Stimulated activated CD4-positive, alpha-beta T cell treated with anti-CD3 and anti-CD28 coated beads, TNF-alpha, amount 100 ng/mL, for 1 hour (primary cell): ENCODE measurements at places on chromosomes 6 and 20.

DNA sequence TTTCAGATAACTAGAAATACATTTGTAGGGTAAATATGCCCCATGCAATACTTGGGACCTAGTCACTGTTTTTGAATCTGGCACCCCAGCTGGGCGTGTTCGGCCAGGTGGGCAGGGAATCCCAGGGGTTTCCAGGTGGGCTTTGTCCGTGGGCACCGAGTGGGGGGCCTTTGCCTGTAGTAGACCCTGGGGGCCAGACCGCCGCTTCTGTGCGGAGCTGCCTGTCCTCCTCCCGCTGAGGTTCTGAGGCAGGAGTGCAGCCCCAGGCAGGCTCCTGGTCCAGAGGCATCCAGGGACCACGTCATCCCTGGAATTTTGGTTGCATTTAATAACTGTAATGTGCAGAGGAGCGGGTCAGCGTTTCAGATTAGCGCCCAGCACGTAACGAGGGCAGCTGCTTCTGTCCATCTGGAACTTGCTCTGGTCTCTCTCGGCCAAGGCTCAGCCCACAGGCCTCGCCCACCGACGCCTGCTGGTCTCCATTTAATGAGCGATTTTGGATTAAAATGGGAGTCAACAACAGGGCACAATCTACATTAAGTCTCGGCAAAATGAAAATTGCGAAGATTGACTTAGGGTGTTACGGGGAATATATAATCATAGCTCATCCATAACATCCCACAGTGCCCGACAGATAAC, 12.8 kb downstream of the BHLHE23 start:
- DNase-seq, result no peak

- DNase-seq, result no peak
Observed at GRCh38 chr6:42344756-42345155, 107.0 kb downstream of the TRERF1 start.

DNA sequence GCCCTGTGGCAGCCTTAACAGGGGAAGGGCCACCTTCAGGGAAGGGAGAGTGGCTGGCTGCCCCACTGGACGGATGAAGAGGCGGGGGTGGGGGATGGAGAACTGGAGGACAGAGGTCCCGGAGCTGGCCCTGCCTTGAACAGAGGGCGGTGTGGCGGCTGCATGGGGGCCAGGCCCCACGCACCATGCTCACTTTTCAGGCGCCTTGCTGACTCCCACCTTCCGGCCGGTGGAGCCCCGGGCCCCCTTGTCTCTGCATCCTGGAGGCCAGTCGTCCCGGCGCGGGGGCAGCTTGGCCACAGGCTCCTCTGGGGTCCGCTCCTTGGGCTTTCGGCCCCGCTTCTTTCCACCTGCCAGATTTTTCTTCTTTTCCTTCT, 3.5 kb upstream of the UCKL1 start:
- no peak for DNase-seq

- no peak for DNase-seq
Observed at GRCh38 chr20:52190437-52191131, 995 bp downstream of the ZFP64 start.

GRCh38 chr6:170147832-170148708, 142.8 kb downstream of the DLL1 start:
- DNase-seq, result no peak

DNA sequence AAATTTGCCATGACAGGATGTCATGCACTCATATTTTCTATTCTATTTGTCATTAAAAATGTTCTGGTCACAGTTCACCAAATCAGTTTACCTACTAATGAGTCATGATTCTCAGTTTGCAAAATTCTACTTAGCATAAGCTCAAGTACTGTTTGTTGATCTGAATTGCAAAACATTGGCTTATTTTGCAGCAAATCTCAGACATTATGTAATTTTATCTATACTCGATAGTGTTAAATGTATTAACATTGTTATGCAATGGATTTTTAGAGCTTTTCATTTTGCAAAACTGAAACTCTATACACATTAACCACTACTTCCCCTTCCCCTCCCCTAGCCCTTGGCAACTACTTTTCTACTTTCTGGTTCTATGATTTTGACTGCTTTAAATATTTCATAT, 213.8 kb upstream of the ZFP64 start:
- no peak for DNase-seq

GRCh38 chr6:72913797-72914196, 291.9 kb downstream of the KCNQ5 start:
- no peak for DNase-seq

GRCh38 chr20:14523090-14523489, 185.7 kb upstream of the FLRT3 start:
- DNase-seq, result no peak

GRCh38 chr6:22801831-22802230, 232.5 kb downstream of the HDGFL1 start:
- no peak for DNase-seq

GRCh38 chr6:167450626-167451025, 125.7 kb downstream of the TTLL2 start:
- DNase-seq, result no peak

GRCh38 chr6:112409311-112409710, 62.2 kb downstream of the RFPL4B start:
- no peak for DNase-seq

- no peak for DNase-seq
Observed at GRCh38 chr6:124961777-124962638, at the start of gene RNF217. TSS of gene RNF217 (plus strand) at chr6:124962437. CDS start at chr6:124962545, 108 bp downstream.

DNA sequence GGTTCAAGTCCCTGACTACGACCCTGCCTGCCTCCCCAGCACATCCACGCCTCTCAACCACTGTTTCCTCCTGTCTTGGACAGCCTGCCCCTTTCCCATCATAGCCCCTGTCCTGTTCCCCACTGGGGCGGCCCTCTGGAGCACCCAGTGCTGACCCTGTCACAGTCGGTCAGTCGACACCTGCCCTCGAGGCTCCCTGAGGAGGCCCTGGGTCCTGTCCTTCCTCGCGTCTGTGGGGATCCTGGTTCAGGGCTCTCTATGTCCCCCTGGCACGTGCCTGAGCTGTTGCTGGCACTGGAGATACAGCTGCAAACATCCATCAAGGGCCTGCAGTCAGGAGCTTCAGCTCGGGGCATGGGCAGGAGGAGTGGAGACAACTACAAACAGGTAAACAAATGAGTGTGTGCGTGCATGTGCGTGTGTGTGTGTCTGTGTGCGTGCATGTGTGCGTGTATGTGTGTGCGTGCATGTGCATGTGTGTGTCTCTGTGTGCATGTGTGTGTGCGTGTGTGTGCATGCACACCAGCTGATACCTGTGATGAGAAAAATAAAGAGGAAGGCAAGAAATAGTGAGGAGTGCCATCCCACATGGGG, 132.8 kb downstream of the PHACTR3 start:
- DNase-seq, result no peak

GRCh38 chr20:46359233-46359751, 47.1 kb downstream of the ELMO2 start:
- DNase-seq, result no peak

DNA sequence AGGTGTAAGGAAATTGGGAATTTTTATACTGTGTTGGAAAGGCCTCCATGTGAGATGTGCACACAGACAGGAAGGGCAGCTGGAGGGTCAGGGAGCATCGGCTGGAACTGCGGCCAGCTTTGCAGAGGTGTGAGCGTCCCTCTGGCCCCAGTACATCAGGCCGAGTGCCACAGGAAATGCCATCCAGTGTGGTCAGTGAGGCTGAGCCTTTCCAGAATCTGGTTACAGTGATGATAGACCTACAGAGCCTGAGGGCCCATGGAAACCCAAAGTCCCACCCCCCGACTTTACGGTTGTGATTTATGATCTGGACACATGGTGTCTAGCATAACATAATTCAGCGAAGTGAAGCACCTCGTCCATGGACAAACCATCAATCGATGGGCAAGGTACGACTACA, 137.3 kb upstream of the PDE10A start:
- DNase-seq, result no peak

DNA sequence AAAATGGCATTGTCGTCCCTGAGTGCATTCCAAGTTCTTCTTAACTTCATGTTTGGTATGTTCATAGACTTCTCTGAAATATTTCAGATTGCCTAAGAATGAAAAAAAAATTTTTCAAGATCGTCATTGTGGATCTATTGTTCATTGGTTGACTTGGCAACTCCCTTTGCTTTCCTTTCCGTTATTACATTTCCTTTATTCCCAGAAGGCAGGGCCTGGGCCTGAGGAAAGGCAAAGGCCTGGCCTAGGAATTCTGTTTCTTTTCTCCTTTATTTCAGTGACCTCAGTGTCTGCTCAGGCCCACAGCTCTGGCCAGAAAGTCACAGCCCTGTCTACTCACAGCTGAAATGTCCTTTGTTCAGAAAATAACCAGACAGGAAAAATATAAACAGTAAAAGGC, 401.6 kb upstream of the PLCB4 start:
- DNase-seq, result no peak

GRCh38 chr6:142420802-142421201, 119.0 kb downstream of the ADGRG6 start:
- no peak for DNase-seq

GRCh38 chr6:3512832-3513231, 56.0 kb upstream of the SLC22A23 start:
- no peak for DNase-seq

GRCh38 chr6:157635388-157636244, 187.4 kb upstream of the SNX9 start:
- no peak for DNase-seq

- no peak for DNase-seq
Observed at GRCh38 chr20:58231683-58232082, 3.2 kb upstream of the ANKRD60 start.

DNA sequence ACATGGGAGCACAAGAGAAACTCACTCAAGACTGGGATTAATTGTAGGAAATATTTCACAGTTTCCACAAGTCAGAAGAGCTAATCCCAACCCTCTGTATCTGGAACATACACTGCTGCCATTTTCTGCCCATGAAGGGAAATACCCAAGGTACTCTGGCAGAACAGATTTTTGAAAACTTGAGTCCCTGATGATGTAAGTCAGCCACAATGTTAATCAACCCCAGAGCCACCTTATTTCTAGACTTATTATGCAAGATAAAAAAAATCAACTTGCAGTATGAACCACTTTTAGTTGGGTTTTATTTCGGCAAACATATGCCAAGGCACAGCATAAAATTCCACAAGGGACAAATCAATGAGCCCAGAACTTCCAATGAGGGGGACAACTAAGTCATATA, 141.5 kb downstream of the LY86 start:
- DNase-seq, result no peak

GRCh38 chr6:15458021-15458459, 204.8 kb downstream of the DTNBP1 start:
- no peak for DNase-seq
